ENCODE measurements at places on chromosomes 1 and 21.

- no peak for DNase-seq
Measured at GRCh38 chr1:61426254-61426653, 298.7 kb downstream of the TM2D1 start.

DNA sequence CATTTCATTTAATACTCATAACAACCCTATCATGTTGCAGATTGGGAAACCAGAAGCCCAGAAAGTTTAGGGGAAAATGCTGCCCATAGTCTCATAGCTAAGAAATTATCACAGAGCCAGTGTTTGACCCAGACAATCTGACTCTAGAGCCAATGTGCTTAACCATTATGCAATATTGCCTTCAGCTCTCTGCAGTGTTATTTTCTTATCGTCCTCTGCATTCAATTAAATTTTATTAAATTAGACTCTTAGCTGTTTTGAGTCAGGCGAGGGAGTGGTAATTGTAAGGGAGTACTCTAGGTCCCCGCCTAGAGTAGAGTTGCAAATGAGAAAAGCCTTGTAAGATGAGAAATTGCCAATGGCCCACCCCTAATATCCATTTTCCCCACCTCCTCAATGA is 191.1 kb downstream of the TTLL7 start:
- DNase-seq: no peak

GRCh38 chr1:92804721-92805201 is 19.9 kb upstream of the EVI5 start:
- peak; percentile 25 for DNase-seq

DNA sequence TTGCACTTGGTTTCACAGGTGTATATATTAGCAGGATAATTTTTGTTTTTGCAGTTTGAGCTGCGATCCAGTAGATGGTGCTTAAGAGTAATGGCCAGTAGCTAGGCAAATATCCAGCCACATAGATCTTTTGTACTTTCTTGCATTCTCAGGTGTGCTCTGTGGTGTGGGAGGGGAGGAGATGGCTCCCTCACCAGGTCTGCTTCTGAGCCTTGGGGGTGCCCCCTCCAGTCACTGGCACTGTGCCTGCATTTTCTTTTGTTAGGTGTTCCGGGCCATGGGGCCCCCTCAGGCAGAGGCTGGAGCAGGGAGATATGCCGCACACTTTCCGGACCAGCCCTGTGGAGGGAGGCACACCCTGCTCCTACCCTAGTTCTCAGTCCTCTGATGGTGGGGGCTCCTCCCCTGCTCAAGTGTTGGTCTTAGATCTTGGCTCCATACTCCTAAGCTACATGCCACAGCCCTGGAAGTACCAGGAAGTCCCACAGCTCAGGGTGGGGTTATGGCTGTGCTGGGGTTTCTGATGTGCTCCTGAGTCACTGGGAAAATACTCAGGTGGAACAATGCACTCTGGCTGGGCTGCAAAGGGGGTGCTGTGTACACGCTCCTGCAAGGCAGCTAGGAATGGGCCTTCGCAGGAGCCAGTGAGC is 197.6 kb upstream of the DMRTA2 start:
- DNase-seq: no peak

DNA sequence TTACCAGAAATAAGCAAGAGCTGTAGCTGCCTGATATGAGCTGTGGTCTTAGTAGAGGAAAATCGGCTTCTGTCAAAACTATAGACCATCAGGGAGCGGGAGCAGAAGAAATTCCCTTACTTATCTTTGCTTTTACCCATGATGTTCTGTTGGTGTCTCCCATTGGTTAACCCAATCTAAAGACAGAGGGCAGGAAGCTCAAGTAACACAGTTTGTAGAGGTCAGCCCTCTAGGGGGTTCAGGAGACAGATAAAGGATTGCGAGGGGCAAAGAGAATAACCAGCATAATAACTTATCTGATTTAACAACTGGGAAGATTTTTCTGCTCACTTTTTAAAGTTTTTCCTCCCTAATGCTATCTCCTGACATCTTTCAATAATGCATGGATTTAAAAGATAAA is 142.4 kb downstream of the NTMT2 start:
- no peak for DNase-seq

DNA sequence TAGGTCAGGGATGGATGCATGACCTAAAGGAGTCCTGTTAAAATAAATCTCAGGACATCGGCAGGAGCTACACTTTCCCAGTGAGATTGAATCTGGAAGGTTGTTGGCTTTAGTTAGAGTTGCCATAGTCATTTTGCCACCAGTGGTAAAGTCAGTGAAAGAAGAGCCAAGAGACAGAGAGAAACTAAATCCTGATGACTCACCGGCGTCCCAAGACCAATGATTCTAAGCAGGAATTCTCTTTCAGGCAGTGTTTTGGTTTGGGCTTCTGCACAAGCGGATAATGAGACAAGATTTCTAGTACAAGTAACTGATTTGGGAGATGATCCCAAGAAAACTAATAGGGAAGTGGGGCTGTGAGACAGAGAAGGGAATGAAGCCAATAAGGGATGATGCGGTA is 88.8 kb upstream of the ETS2 start:
- DNase-seq: no peak

GRCh38 chr21:37276377-37276776 is 9.2 kb upstream of the VPS26C start:
- no peak for DNase-seq

DNA sequence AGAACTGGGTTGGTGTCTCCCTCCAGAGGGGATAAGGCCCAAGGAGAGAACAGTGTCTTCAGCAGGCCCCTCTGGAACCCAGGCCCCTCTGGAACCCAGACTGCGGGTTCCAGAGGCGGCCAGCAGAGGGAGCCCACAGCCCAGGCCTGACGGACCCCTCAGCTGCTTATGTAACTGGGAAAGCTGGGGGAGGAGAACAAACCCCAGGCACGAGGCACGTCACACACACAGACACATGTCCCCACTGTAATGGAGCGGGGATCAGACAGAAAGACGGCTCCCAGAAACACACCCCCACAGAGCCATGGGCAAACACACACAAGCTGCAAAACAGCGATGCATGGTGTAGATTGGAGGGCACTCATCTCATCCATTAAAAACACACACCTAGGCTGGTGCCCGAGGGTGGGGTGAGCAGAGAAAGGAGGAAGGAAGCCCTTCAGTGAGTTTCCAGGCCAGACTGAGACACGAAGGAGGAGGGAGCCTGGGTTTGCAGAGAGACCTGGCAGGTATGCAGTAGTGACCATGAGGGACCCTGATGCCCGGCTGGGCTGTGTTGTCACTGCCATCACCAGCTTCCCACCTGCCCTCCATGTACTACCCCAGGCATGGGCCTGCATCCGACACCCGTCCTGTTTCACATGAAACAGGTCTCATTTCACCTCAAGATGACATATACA is 2.8 kb upstream of the IGSF8 start:
- DNase-seq: peak; percentile 90

GRCh38 chr1:167909691-167910180 is 4.2 kb downstream of the ADCY10 start:
- DNase-seq: no peak

GRCh38 chr1:47732489-47732888 is 264.7 kb downstream of the TRABD2B start:
- no peak for DNase-seq

DNA sequence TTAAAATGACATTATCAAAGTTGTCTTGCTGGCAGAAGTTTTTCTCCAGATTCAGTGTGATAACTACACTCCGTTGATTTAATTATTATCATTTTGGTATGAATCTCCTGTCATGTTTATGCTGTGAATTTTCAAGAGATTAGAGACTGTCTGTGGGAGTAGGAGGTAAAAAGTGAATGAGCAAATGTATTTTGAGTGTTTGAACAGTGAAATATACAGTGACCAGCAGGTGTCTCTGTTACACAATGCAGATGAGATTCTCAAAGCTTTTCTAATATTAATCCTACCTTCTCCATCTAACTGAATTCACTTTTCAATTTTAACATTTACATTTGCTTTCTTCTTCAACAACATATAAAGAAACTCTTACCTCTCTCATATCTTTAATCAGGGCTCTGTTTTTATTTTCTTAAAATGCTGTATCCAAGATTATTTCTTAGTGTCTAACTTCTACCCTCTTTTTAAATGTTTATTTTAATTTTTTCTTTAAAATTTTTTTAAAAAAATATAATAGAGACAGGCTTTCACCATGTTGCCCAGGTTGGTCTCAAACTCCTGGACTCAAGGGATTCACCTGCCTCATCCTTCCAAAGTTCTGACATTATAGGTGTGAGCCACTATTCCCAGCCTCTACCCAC is 20.9 kb upstream of the HSPA13 start:
- no peak for DNase-seq

GRCh38 chr1:210385228-210385627 is 56.5 kb downstream of the HHAT start:
- no peak for DNase-seq

DNA sequence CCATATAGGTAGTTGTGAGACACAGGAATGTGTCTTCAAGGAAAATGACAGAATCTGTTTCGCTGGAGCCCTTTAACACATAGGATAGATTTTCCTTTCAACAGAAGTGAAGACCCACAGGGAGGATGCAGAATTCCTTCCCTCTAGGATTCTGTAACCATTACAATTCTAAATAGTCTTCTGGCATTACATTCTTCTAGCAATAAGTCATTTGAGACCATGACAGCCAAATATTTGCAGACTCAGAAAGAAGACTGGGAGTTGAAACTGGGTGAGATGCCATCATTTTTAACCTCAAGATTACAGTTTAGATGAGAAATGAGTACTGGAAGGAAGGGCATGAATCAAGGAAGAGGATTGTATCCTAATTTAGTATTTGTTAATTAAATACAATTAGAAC is 61.6 kb downstream of the ZBTB18 start:
- no peak for DNase-seq

GRCh38 chr1:24351247-24351646 is 32.1 kb downstream of the GRHL3 start:
- no peak for DNase-seq

- no peak for DNase-seq
Measured at GRCh38 chr21:44253832-44254710, 7.6 kb downstream of the DNMT3L start.

- DNase-seq: peak; percentile 27
Measured at GRCh38 chr1:41322835-41323234, 38.4 kb upstream of the FOXO6 start.

GRCh38 chr21:44598061-44598460 is 2.3 kb upstream of the KRTAP10-7 start:
- DNase-seq: no peak

GRCh38 chr1:50080904-50081586 is 27.7 kb upstream of the ELAVL4 start:
- DNase-seq: no peak

DNA sequence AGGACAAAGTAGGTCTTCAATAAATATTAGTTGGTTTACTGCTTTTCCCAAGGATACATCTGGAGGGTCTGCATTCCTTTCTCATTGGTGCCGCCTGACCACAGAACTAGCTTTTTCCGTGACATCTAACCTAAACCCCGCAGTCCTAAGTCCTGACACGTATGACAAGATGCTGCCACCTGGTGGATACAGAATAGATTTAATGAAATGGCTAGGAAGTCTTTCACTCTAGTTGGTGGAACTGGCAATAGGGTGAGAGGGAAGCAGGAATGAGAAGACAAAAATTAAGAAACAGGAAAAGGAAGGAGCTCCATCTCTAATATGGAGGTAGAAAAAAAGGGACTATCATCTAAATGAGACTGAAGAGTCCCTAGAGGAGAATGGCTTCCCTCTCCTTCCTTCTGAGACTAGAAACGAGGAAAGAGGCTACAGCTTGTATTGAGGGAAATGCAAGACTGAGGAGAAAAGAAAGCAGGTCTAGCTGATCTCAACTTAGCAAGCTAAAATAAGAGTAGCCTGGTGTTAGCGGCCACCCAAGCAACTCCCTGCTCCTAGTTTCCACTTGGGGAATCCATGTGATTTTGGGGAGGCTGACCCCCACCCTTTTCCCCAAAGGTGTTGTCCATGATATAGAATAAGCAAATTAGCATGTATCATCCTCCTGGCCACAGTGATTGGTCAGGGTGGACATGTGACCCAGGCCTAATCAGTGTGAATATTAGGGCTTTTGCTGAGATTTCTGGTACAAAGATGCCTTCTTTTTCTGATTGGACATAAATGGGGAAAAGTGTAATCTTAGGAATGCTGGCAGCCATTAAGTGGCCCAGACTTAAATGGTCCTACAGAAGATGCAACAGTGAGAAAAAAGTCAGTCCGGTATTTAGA is 5.9 kb downstream of the RFX5 start:
- peak; percentile 53 for DNase-seq

DNA sequence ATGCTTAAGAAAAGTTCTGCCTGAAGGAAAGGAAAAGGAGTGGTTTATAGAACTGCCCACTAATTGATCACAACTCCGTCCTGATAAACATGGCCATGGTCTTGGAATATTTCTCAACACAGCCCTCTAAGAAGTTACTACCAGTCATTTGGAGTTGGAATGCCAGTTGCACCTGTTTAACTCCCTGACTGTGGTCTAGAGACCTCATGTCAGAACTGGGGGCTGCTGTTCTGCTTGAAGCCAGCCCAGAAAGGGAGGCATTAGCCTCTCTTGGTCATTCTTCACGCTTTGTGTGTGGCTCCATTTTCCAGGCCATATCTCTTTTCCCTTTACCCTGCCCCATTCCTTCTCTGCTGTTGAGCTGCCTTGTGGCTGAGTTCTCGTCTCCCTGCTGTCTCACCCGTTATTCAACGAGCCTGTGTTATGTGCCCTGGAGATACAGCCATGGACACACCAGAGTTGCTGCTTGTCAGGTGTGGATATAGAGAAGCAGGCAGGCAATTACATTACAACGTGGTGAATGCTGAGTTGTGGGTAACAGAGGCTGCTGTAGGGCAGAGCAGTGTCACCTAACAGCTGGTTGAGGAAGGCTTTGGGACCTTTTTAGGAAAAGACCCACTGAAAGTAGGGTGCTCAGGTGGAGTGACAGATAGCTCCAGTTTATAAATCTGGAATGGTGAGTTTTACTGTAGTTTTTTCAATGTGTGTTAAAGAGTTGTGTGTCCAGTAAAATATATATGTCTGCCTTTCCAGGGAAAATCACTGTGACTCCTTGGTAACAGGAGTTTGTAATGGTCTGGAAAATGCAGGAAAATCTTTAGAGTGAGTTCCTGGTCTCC is 137.0 kb upstream of the IPO9 start:
- no peak for DNase-seq

DNA sequence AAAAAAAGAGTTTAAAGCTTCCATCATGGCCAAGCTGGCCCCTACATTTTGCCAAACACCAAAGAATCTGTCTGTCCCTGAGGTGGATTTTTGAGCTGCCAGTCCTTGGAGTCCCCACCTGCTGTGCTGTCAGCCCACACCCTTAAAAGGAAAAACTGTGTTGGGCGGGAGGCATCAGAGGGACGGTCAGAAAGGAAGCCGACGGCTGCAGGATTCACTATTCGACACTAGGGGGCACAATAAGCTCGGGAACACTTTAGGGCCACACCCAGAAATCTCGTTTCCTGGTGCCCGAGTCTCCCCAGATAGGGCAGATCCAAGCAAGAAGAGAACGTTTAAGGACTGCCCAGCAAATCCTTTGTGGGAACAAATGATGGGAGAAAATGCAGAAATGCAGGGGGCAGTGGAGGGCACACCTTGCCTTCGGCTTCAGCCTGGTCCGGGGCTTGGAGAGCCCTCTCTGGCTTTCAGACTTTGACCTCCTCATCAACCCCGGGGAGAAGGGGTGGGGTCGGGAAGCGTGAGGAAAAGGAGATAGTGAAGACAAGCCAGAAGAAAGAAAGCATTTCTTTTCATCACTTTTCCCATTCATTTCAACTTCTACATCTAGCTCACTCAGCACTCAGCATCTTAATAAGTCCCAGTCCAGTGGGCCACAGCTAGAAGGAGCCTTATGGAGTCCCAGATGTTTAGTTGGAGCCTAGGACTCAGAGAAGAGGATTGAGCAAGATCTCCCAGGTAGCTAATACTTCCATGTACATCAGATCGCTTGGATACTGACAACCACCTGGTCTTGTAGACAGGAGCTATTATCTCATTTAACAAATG is 5.0 kb upstream of the CTTNBP2NL start:
- peak; percentile 86 for DNase-seq

All from CD8-positive, alpha-beta T cell (primary cell).